Cerebellum (tissue), 4 donors: ENCODE measurements at places on chromosomes 13 and 19. TPM values are rescaled to one million over a fixed set of nuclear protein-coding genes. Genes with fewer than 3 reads are reported as not detected.

DNA sequence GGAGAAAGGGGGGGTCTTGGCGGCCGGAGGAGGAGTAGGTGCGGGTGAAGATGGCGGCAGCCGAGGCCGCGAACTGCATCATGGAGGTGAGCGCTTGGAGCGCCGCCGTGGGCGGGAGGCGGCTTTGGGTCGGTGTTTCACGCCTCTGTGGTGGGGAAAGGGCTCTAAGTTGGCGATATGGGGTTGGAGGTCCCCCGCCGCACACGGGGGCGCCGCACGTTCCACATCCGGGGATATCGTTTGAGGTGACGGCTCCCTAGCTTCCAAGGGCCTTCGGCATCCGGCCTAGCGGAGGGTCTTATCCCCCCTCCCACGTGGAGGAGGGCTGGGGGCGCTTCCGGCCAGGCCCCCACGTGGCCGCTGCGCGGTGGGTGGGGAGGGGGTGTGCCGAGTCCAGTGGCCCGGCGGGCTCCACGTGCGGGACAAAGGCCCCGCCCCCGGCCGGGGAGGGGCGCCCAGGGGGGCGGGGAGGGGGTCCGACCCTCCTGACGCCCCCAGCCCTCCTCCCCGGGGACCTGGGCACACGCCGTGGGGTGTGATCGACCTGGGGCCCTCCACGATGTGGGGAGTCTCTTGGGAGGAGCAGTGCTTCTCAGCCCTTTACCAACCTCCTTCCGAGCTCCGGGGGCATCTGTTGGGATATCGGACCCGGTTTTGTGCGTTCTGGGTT is at the start of gene PRMT1:
Gene PRMT1, plus strand, starts transcription at position 41 of the 670 bp plus-strand sequence. Its CDS starts 10 bp downstream, at position 51.
- peak; percentile 44 for DNase-seq

DNA sequence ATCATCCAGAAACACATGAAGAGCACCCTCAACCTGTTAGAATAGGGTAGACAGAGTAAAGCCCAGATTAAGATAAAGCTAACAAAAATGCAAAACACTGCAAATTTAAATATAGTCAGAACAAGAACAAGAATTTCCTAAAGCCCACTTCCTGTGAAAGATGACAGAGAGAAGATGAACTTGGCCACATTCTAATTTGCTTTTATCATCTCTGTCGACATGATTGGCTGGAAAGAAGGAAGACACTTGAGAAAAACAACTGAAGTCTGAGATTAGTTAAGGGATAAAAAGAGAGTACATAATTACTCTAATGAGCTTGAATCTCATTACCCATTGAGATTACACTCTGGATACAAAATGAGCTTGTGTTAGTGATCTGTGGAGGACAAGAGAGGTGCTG is 537.6 kb downstream of the KLF5 start:
- DNase-seq, result no peak

DNA sequence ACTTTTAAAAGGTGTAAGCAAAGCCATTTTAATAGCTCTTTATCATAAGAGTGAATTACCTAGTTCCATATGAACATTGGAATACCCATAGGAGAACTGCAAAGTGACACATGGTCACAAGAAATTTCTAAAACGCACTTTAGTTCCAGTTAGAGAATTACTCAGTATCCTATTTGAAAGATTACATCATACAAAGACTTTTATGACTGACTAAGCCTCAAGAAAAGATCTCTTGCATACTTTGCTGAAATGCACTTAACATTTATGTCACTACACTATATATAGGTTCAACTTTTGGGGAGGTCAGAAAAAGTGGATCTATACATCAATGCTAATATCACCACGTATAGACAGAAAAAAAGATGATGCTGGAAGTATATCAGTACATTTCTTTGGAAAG is 7.1 kb downstream of the PCDH9 start:
- no peak for DNase-seq

DNA sequence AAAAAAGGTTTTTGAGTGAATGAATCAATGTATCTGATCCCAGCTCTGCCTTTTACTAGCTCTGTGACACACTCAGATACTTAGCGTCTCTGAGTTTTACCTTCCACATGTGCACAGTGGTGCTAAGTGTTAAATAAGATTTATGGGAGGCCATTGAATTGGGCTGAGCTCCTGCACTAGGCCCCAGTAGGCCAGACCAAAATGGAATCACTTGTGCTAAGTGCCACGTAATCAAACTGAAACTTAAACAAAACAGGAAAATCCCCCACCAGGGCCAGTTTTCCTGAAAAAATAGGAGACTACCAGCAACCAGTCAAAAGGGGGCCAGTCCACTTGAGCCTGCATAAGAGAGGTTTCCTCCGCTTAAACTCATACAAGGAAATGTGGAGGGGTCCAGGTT is 40.9 kb downstream of the GJA3 start:
- no peak for DNase-seq

GRCh38 chr13:111414341-111414740 is 93.9 kb downstream of the TEX29 start:
- no peak for DNase-seq

- DNase-seq, result no peak
These were observed 166.7 kb upstream of the TSHZ3 start for GRCh38 chr19:31515931-31516330.

DNA sequence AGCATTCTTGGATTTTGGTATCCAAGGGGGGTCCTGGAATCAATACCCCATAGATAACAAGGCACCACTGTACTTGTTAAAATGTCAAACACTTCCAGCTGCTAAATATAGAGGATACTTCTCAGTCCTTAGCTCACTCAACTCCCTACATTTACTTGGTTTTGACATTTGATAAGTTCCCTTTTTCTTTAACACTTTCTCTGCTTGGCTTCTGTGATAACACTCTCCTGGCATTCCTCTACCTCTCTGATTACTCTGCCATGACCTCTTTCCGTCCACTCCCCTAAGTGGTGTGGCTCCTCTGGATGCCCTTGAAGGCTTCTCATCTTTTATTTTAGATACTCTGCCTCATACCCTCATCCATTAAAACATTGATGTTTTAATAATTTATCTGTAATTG is 65.2 kb downstream of the MICU2 start:
- DNase-seq, result no peak

DNA sequence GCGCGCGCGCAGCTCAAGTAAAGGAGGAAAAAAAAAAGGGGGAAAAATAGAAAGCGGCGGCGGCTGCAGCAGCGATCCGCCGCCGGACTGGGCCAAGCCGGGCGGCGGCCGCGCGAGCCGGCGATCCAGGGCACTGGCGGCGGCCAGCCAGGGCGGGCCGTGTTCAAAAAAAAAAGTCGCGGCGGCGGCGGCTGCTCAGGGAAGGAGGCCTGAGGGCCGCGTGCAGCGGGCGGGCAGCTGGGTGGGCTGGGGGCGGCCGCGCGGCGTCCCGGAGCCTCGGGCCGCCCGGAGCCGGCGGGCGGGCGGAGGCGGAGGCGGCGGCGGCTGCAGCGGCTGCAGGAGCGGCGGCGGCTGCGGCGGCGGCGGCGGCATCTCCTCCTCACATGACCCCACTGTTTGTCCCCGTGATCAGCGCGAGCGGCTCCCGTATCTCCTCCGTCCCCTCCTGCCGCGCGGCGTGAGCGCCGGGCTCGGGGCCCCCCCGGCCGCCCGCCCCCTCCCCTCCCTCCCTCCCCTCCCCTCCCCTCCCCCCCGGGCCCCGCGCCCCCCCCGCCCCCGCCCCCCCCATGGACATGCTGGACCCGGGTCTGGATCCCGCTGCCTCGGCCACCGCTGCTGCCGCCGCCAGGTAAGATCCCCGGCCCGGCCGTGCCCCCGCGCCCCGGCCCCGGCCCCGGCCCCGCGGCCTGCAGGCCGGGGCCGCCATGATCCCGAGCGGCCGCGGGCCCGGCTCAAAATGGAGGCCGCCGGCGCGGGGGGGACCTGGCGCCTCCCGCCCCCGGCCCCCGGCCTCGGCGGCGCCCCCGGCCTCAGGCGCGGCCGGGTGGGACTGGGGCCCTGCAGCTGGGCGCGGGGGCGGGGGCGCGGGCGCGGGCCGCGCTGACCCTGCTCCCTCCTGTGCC is at the start of gene USF2:
Gene USF2, plus strand, starts transcription at position 427 of the 902 bp plus-strand sequence. Its CDS starts 140 bp downstream, at position 567.
- DNase-seq, result peak; percentile 81

GRCh38 chr19:28208745-28209144 is 1004.2 kb downstream of the UQCRFS1 start:
- DNase-seq, result no peak

GRCh38 chr13:113508521-113509254 is 18.2 kb upstream of the DCUN1D2 start:
- DNase-seq, result no peak

GRCh38 chr19:8150998-8151766 is 1.8 kb upstream of the FBN3 start:
- DNase-seq, result no peak

DNA sequence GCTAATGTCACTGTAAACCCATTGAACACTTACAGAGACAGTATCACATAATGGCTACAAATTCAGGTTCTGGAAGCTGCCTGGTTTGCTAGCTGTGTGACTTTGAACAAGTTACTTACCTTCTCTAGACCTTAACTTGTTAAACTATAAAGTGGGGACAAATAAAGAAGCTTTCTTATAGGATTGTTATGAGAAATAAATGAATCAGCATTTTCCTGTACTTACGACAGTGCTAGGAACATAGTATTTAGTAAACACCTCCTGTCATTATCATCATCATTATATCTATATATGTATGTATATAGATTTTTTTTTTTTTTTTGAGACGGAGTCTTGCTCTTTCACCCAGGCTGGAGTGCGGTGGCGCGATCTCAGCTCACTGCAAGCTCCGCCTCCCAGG is 54.9 kb downstream of the CDK8 start:
- no peak for DNase-seq

DNA sequence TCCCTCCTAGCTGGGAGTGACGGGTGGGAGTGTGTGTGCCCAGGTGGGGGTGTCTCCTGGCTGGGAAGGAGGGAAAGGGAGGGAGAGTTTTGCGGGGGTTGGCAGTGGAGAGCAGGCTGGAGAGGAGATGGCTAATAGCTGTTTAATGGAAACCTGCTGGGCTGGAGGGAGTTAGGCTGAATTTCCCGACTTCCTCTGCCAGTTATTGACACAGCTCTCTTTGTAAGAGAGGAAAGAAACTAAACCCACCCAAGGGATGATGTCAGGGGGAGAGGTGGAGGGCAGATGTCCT is 10.2 kb upstream of the ILF3 start:
- DNase-seq, result no peak

DNA sequence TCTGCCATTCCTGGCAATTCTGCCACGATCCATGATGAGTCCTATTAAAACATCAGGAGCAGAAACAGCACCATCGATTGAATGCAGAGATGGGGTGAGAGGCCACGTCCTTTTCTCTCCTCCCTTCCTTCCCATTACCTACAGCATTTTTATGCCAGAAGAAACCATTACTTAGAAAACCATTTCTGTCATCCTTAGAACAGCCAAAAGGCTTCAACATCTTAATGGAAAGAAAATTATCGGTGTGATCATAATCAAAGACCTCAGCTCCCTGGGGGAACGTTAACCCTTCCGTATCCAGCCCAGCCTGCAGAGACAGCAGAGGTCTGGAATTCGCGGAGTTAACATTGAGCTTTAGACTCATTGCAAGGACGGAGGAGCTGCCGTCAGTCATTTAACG is 56.0 kb upstream of the SIAH3 start:
- no peak for DNase-seq

DNA sequence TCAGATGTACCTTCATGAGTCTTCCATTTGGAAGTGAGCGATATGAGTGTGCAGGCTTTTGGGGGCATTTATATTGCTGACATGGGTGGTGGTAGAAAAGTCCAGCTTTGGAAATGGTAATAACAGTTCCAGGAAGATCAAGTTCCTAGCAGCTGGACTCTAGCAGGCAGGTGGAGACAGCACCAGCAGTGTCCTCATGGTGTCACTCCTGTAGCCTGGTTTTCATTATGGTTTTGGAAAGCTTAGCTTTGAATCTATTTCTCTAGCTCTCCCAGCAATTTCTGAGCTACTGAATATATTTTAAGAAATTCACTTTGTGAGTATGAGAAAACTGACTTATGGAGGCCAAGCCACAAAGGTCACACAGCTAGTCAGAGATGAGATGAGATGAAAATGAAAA is 523.2 kb upstream of the HTR2A start:
- no peak for DNase-seq

DNA sequence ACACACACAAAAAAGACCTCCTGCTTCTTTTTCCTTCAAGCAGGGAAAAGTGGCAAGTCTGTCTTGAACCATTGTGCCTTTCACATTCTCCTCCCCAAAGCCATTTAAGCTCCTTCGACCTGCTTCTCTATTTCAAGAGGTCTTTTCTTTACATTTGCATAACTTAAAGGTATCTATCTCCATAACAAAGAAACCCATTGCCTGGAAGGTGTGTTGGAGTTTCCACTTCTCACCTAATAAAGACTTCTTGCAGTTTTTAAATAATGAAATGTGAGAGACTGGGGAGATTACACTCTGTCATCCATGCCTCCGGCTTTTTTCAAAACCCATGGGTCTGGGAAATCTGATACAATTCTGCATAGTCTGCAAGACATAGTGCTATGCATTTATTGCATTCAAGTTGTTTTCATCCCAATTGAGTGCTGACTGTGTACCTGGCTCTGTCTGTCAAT is 41.8 kb upstream of the NBEA start:
- DNase-seq, result no peak

DNA sequence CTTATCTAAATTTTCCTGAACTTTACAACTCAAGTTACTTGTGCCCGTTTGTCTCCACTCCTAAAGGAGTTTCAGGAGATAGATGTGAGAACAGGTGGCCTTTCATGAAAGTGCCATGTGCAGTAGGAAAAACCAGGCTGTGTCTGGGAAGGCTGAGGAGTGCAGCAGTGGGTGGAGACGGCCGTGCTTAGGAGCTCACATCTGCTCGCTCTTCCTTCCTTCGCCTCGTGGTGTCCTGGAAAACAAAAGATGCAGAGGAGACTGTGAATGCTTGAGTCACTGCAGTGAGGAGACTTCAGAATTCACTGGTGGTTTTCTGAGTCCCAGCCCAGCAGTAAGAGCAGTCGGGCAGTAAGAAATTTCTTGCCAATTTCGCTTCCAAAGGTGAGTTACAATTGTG is 138.4 kb upstream of the RNF113B start:
- no peak for DNase-seq

- DNase-seq, result no peak
These were observed 1560.0 kb downstream of the PCDH9 start for GRCh38 chr13:65670014-65670625.

DNA sequence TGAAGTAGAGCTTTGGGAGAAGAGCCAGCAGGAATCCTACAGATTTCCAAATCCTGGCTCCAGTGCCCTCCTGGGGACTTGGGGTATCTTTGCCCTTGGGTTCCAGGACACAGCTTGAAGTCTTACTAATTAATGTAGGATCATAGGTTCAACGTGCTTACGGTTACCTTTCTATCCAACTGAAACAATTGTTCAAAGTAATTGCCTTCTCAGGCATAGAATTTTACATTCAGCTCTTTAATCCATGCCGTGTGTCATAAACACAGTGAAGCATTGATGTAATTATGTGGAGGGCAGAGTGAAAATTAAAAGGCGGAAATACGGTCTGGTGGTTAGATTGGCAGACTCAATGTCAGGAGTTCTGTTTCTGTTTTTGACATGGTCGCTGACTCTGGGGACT is 170.4 kb downstream of the COG6 start:
- DNase-seq, result no peak

GRCh38 chr13:32259116-32259515 is 56.0 kb downstream of the ZAR1L start:
- no peak for DNase-seq

- no peak for DNase-seq
These were observed 17.3 kb upstream of the AKT2 start for GRCh38 chr19:40302224-40303011.

Gene FLT1
- total RNA-seq, result 14.6 TPM

Gene MBD3L3
- total RNA-seq, result not detected

Gene CEACAM7
- total RNA-seq, result 0.36 TPM

Gene ANKLE1
- total RNA-seq, result 1.4 TPM

Gene ZSCAN5C
- total RNA-seq, result not detected

Gene ASPDH
- total RNA-seq, result 2.1 TPM

Gene PODNL1
- total RNA-seq, result 0.45 TPM

Gene PPFIA3
- total RNA-seq, result 32.6 TPM
